CD4-positive, alpha-beta T cell (primary cell): ENCODE measurements at places on chromosomes 11 and 22.
A peak's percentile ranks its signal among the peaks of the same experiment; 100 is the strongest.

- DNase-seq, result peak; percentile 81
Measured at GRCh38 chr11:44065841-44066731, at the start of gene ACCS. Gene ACCS, plus strand, starts transcription at chr11:44066270. Its CDS starts 1,358 bp downstream, at chr11:44067628.

GRCh38 chr22:41873391-41873790, 40.5 kb downstream of the SREBF2 start:
- no peak for DNase-seq

DNA sequence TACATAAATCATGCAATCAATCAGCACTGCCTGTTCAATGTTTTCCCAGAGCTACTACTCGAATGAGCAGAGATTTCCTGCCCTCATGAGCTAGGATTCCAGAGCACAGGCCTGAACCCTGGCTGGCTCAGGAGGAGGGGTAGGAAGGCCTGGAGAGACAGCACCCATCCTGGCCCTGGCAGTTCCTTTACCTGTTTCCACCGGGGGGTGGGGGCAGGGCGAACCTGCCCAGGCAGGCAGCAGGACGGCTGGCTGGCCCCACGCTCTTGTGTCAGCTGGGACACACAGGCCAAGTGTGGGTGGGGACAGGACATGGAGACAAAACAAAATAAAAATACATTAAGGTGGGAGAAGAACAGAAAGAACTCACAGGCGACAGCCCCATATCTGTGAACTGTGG, 109.8 kb upstream of the BID start:
- DNase-seq, result no peak

- DNase-seq, result no peak
Measured at GRCh38 chr11:124935548-124936514, at the start of gene HEPACAM. Gene HEPACAM, minus strand, starts transcription at chr11:124936047. Its CDS starts 41 bp downstream, at chr11:124936006.

- no peak for DNase-seq
Measured at GRCh38 chr11:29781268-29781667, 235.6 kb downstream of the KCNA4 start.

GRCh38 chr11:4072668-4073285, 21.8 kb upstream of the RRM1 start:
- DNase-seq, result peak; percentile 85

GRCh38 chr11:92152245-92152644, 72.4 kb upstream of the FAT3 start:
- no peak for DNase-seq

DNA sequence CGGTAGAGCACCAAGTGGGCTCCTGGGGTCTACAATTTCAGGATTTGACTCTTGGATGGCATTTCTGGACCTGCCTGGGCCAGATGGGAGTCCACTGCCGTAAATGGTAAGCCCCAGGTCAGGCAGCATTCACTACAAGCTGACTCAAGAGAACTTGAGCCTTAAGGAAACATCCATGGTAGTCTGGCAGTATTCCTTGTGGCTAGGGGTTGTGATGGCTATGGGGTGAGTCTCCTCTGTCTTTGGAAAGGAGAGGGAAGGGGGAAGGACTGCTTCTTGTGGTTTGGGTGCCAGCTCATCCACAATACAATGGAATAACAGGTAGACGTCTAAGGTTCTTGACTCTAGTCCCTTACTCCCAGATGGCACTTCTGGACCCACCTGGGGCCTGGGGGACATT, 32.3 kb upstream of the POU2AF2 start:
- no peak for DNase-seq

- no peak for DNase-seq
Measured at GRCh38 chr11:75437966-75438659, 5.1 kb upstream of the KLHL35 start.

GRCh38 chr11:124832571-124832970, 32.4 kb upstream of the MSANTD2 start:
- DNase-seq, result no peak

DNA sequence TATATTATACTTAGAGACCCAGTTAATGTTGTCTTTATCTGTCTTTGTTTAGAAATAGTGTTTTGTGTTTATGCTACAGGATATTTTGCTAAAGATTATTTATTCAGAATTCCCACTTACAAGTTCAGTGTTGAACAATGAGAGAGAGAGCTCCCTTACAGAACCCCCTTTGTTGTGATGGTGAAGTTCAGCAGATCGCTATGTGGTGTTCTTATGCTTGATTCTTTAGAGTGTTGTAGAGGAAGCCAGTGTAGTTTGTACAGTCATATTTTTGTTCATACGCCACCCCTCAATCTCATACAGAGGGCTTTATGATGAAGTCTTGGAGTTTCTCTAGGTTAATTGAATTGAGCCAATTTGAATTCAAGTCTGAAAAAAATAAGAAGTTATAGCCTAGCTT, 150.2 kb downstream of the TMEM135 start:
- DNase-seq, result no peak

GRCh38 chr11:73335204-73335923, 27.3 kb downstream of the ARHGEF17 start:
- DNase-seq, result peak; percentile 73

DNA sequence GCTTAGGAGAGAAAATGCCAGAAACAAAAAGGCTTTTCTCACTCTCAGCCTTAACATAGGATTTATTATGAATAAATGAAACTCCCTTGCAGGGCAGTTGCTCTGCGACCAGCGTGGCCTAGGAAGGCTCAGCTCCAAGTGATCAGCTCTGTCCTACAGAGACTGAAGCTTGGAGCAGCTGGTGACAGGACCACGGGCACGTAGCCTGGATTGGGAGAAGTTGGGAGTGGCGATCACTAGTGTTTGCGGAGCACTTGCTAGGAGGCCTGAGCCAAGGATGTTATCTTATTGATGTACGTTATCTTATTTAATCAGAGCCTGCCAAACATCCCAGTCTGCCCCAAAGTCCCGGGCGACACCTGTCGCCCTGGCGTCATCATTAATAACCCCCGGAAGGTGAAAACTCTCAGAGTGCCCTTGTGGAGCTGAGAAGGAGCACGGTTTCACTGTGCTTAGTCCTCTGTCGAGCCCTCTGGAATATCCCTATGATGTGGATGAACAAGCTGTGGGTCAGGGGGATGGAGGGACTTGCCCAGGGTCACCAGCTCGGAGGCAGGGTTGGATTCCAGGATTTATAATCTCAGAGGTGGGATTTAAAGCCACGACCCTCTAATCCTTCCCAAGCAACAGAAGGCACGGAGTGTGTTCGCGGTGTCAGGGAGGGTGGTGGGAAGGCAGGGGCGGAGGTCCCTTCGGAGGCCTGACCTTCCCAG, 40.8 kb upstream of the SMIM38 start:
- no peak for DNase-seq

- DNase-seq, result no peak
Measured at GRCh38 chr11:72578991-72579815, 95.0 kb downstream of the PDE2A start.

- DNase-seq, result no peak
Measured at GRCh38 chr11:68373815-68374501, 61.6 kb downstream of the LRP5 start.

DNA sequence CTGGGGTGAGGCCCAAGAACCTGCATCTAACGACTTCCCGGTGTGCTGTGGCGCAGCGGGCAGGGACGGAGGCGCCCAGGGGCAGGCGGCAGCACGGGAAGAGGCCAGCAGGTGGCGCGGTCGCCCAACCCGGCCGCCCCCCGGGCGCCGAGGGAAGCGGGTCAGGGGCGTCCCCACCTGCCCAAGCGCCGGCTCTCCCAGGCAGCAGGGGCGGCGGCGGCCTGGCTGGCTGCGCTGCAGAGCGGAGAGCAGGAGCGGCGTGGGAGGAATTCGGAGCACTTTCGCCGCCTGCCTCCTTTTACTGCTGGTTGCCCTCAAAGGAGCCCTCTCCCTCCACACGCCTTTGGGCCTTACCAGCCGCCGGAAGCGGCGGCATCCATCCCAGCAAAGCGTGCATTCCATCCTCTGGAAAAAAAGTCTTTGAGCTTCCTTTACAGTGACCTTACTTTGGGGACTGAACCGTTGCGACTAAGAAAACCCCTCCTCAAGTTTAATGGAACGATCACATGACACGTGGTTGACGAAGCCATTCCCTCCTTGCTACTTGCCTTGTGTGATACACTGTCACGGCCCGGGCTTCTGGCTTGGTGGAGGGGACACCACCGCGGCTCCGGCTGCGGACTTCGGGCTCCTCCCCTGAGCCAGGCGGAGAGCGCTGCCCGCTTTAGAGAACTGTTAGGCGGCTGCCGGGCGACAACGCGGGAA, 106.8 kb upstream of the CLMP start:
- DNase-seq, result peak; percentile 66

DNA sequence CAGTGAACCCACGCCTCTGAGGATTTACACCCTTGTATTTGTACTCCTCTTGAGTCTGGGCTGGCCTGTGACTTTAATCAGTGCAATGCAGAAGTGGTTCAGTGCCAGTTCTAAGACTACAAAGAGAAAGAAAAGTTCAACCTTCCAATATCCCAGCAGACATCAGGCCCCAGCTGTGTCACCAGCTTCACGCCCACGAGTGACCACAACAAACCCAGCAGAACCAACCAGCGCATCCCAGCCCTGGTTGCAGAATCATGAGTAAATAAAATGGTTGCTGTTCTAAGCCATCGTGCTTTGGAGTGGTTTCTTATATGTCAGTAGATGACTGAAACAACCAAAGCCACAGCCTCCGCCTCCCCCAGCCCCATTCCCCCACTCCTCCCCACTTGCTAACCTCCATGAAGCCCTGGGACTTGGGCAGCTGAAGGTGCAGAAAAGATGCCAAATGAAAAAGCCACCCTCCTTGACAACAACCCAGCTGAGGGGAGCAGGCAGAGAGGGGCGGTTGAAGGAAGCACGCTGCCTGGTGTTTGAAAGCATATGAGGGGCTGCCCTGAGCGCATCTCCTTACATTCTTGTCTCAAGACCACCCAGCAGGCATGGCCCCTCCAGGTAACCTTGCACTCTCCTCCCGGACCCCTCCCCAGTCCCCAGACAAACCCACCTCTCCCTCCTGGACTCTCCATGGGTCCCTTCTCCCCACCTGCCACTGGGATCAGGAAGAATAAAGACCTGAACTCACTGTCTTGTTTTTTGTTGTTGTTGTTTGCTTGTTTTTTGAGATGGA, 20.9 kb downstream of the TSKU start:
- no peak for DNase-seq

DNA sequence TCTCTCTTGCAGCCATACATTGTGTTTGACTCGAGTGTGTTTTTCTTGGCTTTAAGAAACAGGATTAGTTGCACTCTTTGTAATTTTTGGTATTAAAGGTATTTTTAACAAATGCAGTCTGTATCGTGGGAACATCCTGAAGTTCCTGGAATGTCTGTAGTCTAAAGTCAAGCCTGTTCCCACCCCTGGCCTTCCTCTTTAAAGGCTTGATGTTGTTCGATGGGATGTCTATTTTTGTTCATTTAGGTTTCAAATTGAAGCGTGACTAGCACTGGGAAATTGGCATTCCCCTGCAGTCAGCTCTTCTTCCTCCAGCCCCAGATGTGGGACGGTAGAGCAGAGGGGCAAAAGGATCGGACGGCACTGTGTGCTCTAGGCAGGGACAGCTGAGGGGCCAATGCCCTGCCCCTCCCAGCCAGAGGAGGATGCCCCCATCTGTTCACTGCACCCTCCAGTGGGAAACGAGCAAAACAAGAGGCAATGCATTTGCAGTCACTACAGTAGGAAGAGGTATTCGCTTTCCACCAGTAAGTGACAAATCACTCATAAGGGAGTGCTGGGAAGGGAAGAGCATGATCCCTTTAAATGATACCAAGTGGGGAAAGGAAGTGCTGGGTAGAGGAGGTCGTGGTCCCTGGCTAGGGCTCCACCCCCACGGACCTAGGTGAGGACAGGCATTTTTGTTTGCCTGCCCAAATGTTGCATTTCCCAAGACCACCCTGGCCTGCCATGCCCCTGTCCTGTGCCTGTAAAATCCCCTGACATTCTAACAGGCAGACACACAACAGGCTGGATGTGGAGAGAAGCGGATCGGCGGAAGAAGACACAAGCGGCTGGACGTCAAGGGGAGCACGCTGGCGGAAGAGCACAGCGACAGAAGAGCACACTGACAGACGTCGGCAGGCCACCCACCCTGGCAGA, 47.4 kb upstream of the SEPTIN5 start:
- DNase-seq, result no peak

DNA sequence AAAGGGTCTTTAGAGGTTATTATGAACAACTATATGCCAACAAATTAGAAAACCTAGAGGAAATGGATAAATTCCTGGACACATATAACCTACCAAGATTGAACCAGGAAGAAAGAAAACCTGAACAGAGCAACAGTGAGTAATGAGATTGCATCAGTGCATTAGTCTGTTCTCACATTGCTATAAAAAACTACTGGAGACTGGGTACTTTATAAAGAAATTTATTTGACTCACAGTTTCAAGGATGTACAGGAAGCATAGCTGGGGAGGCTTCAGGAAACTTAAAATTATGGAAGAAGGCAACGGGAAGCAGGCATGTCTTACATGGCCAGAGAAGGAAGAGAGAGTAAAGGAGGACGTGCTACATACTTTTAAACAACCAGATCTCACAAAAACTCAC, 70.8 kb upstream of the GNAZ start:
- no peak for DNase-seq

GRCh38 chr11:122202951-122203456, 87.0 kb upstream of the BLID start:
- peak; percentile 1 for DNase-seq

- no peak for DNase-seq
Measured at GRCh38 chr22:47091246-47091651, 328.8 kb downstream of the TBC1D22A start.

GRCh38 chr22:43136255-43136654, 6.9 kb downstream of the MCAT start:
- peak; percentile 32 for DNase-seq
